Stimulated activated CD4-positive, alpha-beta T cell treated with anti-CD3 and anti-CD28 coated beads, Interleukin-4, amount 100 ng/mL, for 4 hours (primary cell): ENCODE measurements at places on chromosomes 4 and X.

GRCh38 chr4:25927361-25928195 is 13.6 kb downstream of the SMIM20 start:
- no peak for DNase-seq

GRCh38 chr4:39812500-39812899 is 114.6 kb downstream of the UBE2K start:
- DNase-seq: no peak

GRCh38 chr4:169619518-169619957 is 840 bp upstream of the CLCN3 start:
- peak; percentile 46 for DNase-seq

DNA sequence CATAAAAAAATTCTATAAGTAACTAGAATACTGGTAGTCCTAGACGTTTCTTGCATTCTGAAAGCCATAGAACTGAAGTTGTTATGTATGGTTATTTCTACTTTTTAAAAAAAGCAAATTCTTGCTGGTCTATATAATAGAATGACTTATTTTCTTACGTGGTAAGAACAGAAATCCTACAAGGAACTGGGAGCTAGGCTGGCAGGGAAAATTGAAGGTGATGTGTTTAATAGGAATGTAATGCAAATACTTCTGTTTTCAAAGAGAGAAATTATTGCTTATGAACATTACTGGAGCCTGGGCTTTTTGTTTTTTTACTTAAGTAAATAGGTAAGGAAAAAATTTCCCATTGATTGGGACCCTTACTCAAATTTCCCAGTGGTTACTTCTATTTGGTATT is 8.9 kb downstream of the CCNA2 start:
- DNase-seq: no peak

- no peak for DNase-seq
These were observed 151.2 kb downstream of the COX18 start for GRCh38 chr4:72918362-72918761.

- DNase-seq: no peak
These were observed 155.3 kb upstream of the HAND2 start for GRCh38 chr4:173685165-173685830.

DNA sequence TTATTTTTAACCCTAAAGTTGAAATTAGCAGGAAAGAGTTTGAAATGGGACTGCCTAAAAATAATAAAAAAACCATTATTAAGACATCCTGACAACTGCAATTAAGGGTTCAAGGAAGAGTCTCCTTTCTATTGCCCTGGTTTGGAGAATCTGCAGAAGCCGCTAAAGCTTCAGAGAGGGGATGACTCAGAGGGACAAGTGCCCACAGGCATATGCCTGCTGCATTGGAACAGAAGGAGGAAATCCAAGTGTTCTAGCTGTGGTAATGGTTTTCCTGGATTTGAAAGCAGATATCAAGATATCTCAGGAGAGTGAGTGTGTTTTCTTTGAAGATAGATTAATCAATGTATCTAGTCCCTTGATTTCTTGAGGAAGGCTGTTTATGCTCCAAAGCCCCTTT is 235.1 kb upstream of the TAPT1 start:
- DNase-seq: no peak

GRCh38 chrX:41868392-41868977 is 54.9 kb downstream of the CASK start:
- no peak for DNase-seq

DNA sequence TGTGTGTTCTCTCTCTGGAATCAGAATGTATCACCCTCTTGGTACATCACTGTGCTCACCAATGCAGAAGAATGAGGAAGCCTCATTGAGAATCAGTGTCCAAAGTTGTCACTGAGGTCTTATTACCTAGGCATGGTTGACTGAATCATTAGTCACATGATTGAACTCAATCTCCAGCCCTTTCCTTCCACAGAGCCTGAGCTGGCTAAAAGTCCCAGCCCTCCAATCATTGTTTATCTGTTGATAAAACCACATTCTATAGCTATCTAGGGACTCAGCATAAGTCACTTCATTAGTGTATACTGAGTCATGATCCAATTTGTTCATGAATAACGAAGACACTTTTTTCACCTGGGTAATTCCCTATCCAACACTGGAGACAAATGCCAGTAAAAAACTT is 396.8 kb downstream of the TRAM1L1 start:
- no peak for DNase-seq

GRCh38 chrX:150205011-150205410 is 158.1 kb upstream of the MAMLD1 start:
- no peak for DNase-seq

DNA sequence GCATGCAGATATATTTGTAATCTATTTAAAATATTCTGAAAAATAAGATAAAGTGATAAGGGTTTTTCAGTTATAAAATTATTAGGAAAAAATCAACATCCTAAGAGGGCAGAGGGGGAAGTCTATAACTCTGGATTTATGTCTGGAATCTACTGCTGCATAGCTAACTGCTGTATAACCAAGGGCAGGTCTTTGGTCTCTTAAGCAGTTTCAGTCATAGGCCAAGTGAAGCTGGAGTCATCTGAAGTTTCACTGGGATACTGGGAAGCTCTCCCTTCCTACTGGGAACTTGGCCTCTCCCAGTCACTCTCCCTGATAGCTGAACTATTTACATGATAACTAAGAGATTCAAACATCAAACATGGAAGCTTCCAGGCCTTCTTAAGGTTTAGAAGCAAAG is 1409.9 kb upstream of the PCDH7 start:
- no peak for DNase-seq

GRCh38 chr4:40194602-40195161 is 2.1 kb upstream of the RHOH start:
- DNase-seq: no peak

DNA sequence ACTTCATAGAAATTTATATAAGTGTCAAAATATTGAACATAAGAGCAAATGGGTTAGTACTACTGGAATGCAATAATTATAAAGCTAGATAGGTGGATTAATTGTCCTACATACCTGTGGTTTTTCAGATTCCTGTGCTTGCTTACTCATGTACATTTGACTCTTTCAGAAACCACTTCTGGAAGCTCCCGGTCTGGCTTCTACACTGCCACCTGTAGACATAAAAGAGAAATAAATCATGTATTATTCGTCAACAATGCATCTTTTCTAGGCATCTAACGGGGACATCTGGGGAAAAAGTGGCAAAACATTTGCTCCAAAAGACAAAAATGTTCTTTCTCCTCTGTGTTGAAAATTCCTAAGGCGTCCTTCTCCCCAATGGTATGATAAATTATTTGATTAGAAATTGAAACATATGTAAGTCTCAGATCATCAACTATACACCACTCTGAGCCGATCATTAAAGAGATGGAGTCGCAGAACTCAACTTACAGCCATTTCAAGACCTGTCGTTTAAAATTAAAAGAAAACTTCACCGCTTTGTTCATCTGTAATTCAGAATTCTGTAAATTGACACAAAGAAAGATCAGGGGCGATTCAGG is 648.7 kb upstream of the DIPK2B start:
- DNase-seq: no peak

DNA sequence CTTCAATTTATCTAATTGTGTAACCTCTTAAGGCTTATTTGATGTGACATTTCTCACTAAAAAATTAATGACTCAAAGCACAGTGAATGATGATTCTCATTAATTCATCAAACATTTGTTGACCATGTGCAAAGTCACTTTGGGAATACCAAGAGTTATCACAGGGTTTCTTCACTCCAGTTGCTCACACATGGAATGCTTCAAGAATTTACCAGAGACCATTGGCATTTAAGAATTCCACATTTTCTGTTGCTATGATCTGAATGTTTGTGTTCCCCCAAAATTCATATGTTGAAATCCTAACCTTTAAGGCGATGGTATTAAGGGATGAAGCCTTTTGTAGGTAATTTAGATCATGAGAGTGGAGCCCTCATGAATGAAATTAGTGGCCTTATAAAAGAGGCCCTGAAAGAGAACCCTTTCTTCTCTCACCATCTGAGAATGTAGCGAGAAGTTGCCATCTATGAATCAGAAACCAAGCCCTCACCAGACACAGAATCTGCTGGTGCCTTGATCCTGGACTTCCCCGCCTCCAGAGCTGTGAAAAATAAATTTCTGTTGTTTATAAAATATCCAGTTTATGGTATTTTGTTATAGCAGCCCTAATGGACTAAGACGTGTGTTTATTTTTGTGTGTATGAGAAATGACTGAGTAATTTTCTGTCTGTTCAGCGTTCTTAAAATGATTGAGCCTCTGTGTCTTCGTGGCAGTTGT is 16.4 kb upstream of the SRPX start:
- no peak for DNase-seq

GRCh38 chrX:71870208-71871098 is 40.2 kb upstream of the NHSL2 start:
- no peak for DNase-seq

DNA sequence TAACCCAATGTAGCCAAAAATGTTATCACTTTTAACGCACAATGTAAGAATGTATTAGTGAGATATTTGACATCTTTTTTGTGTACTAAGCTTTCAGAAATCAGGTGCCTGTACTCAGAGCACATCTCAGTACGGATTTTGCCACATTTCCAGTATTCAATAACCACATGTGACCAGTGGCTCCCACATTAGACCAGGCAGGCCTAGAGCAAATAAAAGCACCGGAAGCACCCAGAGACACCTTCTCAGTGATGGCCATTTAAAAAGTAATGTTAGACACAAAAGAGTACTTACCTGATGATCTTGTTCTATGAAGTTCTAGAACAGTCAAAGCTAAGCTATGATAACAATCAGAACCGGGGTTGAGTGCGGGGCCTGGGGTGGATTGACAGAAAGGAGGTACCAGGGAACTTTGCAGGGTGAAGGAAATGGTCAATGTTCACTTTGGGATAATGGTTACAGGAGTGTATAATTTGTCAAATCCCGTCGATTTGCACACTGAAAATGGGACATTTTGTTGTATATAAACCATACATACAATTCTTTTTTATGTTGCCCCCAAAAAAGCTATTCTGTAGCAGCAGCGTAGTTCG is 1.2 kb downstream of the CTPS2 start:
- no peak for DNase-seq

- DNase-seq: no peak
These were observed 24.7 kb downstream of the KCNE5 start for GRCh38 chrX:109600237-109600651.

GRCh38 chr4:82042042-82042441 is 331.7 kb downstream of the HNRNPD start:
- DNase-seq: no peak

- no peak for DNase-seq
These were observed 44.5 kb upstream of the WDR1 start for GRCh38 chr4:10161146-10161545.

DNA sequence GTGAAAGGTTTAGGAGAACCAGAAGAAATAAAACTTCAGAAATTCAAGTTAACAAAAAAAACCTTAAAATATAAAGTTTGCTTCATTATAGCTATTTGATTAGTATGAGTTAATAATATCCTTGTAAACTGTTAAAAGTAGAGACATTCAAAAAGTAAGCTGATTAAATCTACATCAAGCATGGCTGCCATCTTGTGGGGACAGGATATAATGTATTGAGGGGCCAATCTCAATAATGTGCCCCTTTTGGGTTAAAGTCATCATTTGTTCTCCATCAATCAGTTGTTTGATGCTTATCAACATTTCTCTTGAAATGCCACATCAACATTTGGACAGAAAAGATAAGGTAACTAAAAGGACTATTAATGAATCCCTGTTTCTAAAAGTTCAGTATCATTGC is 4.6 kb upstream of the GRID2 start:
- DNase-seq: no peak

GRCh38 chr4:150385606-150386005 is 196.3 kb upstream of the MAB21L2 start:
- no peak for DNase-seq

GRCh38 chr4:159382856-159383561 is 280.1 kb downstream of the RAPGEF2 start:
- DNase-seq: no peak

- DNase-seq: peak; percentile 18
These were observed 52.1 kb downstream of the NDST3 start for GRCh38 chr4:118086344-118086743.

DNA sequence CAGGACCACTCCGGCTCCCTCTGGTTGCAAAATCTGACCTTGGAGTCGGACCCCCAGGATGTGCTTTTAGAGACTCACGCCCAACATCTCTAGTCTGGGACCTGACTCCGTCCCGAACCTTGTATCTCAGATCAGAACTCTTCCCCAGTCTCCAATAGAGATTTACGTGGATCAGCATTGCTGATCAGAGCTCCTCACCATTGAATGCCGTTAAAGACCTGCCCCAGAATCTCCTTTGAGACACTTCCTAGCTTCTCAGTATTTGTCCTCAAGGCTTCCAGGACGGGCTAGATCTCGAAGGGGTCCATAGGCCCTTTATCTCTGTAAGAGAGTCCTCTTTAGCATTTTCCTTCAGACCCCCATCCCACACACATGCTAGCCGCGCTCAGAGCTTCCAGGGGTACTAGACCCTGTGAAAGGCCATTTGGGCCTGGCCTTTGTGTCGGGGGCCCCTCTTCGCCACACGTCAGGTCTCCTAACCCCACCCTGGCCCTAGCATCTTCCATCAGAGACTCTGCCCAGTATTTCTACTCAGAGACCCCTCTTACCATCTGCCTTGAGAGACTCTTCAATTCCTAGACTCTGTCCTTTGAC is 662 bp downstream of the UBA1 start:
- no peak for DNase-seq

GRCh38 chr4:41702770-41703169 is 45.8 kb downstream of the PHOX2B start:
- DNase-seq: no peak

DNA sequence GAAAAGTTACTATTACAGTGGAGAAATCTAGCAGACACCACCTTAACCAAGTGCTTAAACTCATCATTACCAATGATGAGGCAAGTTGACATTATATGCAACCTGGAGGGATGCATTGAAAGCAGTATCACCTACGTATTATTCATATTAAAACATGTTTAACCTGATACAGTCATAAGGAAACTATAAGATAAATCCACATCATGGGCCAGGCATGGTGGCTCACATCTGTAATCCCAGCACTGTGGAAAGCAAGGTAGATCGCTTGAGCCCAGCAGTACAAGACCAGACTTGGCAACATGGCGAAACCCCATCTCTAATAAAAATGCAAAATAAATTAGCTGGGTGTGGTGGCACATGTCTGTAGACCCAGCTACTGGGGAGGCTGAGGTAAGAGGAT is 22.3 kb upstream of the INTU start:
- DNase-seq: no peak

GRCh38 chr4:88010966-88011365 is 3.5 kb downstream of the PKD2 start:
- no peak for DNase-seq

- DNase-seq: no peak
These were observed 726.7 kb downstream of the C4orf33 start for GRCh38 chr4:129822701-129823100.

GRCh38 chr4:2411786-2412510 is 6.5 kb downstream of the ZFYVE28 start:
- no peak for DNase-seq

GRCh38 chr4:177778623-177779022 is 336.4 kb upstream of the AGA start:
- no peak for DNase-seq

DNA sequence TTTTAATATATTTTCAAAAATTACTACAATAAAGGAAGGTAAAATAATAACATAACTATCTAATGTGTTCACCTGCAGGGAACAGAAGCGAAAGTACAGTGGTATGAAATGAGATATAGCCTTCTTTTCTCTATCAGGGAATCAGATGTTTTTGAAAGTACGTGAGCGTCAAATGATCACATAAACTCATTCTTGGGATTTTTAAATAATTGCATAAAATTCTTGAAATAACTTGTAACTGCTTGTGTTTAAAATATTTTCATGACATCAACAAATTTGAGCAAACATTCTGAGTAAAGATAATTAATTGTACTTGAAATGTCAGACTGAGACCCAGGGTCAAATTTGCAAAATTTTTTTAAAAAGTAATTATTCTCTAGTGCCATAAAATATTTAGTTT is 193.5 kb upstream of the NEIL3 start:
- no peak for DNase-seq
